ENCODE measurements at places on chromosomes 6 and 20.
A peak's percentile ranks its signal among the peaks of the same experiment; 100 is the strongest.

DNA sequence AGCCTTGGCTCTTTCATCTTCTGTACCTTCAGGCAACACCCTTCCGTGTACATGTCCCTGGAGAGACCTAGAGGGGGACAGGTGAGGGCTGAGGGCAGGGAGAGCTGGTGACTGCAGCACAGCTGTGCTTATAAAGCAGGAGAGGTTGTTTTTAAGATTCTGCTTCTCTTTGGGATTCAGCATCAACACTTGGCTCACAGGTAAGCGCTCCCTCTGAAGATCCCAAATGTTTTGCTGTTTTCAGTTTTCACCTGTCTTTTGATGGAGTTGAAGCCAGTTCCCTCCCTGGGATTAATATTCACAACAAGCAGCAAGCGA, 19.4 kb upstream of the TRAF3IP2 start:
- DNase-seq, result no peak

- no peak for DNase-seq
These were observed 38.6 kb upstream of the NXT1 start for GRCh38 chr20:23311947-23312506.

DNA sequence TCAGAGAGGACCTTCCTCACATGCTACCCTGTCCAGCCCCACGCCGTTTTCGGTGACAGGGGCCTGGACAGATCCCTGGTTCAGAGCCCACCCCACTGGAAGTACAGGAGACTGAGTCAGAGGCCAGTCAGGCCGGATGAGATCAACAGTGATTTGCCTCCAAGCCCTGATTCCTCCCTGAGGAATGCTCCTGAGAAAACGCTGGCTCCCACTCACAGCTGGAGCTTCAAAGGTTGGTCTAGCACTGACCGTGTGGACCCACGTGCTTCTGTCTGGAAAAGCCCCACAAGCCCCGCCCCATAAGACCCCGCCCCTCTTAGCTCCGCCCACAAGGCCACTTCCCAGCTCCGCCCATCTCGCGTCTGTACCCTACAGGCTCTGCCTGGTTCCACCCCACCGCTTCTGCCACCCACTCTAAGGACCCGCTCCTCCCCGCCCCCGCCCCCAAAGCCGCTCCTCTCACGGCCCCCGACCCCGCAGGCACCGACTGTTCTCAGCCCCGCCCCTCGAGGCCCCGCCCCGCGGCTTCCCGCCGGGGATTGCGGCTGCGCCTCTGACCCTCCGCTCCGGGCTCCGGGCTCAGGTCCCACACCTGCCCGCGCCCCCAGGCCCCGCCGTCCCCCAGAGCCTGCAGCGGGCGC, 64.9 kb upstream of the BHLHE23 start:
- DNase-seq, result no peak

DNA sequence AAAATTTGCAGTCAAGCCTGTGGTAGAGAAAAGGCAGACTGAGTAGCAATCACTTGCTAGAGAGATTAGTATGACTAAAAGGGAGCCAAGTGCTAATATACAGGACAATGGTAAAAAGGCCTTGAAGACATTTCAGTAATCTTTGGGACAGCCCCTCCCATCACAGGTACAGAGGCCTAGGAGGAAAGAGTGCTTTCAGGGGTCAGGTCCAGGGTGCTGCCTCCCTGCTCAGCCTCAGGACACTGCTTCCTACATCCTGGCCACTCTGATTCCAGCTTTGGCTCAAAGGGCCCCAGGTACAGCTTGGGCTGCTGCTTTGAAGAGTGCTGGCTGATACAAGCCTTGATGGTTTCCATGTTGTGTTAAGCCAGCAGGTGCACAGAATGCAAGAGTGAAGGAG, 543.5 kb downstream of the MMUT start:
- DNase-seq, result no peak

GRCh38 chr6:89589297-89590025, 49.1 kb downstream of the LYRM2 start:
- no peak for DNase-seq

DNA sequence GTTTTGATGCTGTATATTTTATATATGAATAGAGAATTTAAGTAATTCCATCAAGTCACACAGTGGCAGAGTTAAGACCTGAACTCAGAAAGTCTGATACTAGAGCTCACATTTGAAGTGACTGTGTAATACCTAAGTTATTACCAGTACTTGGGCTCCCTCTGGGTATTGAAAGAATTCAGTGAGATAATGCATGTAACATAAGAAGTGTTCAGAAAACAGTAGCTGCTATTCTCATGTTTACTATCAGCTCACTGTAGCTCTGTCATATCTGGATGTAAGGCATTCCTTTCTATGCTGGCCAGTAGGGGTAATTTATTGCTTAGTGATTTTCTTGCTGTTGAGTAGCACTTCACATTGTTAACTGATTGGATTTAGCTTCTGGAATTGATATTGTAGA, 44.6 kb downstream of the NKX2-4 start:
- DNase-seq, result no peak

DNA sequence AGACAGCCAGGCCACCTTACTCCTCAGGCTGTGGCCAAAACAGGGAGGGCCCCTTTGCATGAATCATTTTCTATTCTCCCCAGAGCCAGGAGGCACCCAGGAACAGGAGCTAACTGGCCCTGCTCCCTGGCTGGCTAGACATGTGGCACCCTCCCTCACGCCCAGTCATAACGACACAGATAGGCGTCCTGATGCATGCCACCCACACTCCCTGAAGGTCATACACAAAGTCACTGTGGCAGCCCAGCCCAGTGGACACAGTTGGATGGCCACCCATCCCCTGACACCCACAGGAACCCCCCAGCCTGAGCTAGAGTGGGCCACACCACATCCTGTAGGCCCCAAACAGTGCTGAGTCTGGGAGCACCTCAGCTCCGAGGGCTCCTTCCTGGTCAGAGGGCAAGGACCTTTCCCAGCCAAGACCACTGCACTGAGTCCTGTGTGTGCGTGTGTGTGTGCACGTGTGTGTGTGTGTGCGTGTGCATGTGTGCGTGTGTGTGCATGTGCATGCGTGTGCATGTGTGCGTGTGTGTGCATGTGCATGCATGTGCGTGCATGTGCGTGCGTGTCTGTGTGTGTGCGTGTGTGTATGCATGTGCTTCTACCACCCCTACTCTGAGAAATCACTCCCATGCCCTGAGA, 21.6 kb downstream of the TFEB start:
- no peak for DNase-seq

DNA sequence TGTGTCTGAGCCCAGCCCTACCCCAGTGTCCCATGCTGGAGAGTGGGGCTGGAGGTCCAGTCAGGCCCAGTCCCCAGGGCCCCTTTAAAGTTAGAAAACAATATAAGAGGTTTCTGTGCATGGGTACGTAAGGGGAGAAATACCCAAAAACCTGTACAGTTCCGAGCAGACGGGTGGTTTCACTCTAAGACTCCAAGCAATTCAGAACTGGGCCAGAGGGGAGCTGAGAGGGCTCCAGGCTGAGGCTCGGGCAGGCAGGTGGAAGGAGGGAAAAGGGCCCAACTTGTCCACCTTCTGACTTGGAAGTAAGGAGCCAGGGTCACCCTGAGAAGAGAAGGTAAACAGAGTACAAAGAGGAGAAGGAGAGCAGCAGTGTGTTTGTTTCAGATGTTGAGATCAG, 296.0 kb downstream of the CDH4 start:
- DNase-seq, result no peak

DNA sequence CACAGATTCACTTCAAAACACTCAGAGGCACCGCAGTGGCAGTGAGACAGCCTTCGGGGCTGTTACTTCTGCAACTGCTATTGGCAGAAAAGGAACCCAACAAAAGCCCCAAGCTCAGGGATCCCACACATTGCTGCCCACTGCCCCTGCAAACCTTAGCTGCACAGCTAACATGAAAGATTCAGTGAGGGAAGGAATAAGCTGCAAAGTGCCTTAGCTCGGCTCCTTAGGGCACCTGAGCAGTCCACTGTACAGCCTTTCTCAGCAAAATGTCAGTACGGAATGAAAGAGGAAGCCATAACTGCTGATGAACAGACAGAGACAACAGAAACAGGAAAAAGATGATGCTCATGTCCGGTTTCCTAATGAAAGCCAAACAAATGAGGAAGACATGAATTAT, 179.7 kb upstream of the SHLD1 start:
- DNase-seq, result peak; percentile 34

DNA sequence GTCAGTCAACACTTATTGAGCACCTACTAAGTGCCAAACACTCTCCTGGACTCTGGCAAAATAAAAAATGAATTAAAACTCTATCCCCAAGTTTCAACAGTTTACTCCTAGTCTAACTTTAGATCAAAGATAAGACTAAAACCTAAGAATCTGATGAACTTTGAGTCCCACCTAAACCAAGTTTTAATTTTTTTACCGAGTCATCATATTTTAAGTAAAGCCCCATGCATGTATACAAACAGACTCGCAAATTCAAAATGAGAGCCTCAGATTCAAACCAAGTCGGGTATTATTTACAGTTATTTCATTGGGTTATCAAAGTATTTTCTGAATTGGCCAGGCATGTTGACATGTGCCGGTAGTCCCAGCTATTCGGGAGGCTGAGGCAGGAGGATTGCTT, 28.2 kb downstream of the BNIP5 start:
- no peak for DNase-seq

DNA sequence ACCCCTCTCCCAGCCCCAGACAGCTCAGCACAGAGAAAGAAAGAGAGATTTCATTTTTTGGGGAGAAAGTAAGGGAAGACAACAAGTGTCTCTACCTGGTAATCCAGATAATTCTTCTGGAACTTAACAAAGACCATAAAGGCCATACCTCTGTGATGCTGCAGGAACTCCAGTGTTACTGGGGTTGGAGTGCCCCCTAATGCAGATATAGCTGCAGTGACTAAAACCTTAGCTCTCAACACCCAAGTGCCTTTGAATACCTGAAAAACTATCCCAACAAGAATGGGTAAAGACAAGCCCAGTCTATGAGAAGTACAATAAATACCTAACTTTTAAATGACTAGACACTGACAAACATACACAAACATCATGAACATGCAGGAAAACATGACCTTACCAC, 365.3 kb upstream of the PTCHD4 start:
- no peak for DNase-seq

DNA sequence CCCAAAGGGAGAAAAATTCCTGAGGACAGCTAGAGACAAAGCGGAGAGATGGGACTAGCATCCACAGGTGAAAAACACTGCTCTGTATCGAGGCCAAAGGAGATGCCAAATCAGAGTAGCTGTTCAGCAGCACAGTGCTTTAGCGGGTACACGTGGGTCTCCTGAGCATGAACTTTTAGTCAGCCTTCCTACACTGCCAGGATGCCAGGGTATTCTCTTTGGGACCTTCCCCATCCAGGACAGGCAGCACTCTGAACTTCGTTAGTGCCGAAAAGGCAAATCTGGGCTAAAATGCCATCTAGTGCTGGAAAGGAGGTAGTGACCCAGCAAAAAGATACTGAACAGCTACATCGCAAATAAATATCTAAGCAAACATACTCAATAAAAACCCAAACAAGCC, 64.9 kb downstream of the C6orf58 start:
- no peak for DNase-seq

GRCh38 chr6:151294561-151295101, 54.9 kb downstream of the AKAP12 start:
- no peak for DNase-seq

All from naive thymus-derived CD4-positive, alpha-beta T cell (primary cell).